GM23338 (cell line): ENCODE measurements at places on chromosomes 11 and 22.

GRCh38 chr11:117815262-117815803 is 9.2 kb downstream of the FXYD2 start:
- no peak for DNase-seq

GRCh38 chr11:129364143-129364654 is 11.4 kb upstream of the BARX2 start:
- DNase-seq = peak; percentile 95

DNA sequence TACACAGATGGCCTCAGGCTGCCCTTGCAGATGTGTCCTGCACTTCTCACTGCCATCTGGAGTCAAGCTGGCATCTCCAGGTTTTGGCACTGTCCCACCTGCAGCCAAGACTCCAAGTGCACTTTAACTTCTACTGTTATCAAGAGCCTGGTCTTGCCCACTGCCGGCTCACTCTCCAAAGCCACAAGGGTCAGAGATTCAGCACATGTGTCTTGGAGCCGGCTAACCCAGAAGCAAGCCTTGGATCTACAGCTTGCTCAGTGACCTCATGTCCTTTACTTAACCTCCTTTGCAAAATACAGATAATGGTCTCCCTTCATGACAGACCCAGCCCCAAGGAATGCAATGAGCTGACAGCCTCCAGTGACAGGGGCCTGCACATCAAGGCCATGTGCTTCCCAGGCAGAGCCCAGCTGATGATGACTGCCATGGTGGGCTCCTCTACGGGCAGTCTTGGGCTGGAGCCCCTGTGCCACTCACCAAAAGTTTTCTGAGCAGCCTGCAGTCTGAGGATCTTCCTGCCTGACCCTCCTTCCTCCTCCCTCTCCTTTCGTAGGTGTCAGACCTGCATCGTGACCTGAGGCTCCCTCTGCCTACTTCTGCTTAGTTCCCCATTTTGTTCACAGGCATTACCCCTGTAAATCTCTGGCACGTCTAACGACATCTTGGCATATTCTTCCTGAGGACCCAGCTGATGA is 9.0 kb downstream of the TP53AIP1 start:
- no peak for DNase-seq

- no peak for DNase-seq
Observed at GRCh38 chr22:30121960-30122359, 41.7 kb downstream of the HORMAD2 start.

DNA sequence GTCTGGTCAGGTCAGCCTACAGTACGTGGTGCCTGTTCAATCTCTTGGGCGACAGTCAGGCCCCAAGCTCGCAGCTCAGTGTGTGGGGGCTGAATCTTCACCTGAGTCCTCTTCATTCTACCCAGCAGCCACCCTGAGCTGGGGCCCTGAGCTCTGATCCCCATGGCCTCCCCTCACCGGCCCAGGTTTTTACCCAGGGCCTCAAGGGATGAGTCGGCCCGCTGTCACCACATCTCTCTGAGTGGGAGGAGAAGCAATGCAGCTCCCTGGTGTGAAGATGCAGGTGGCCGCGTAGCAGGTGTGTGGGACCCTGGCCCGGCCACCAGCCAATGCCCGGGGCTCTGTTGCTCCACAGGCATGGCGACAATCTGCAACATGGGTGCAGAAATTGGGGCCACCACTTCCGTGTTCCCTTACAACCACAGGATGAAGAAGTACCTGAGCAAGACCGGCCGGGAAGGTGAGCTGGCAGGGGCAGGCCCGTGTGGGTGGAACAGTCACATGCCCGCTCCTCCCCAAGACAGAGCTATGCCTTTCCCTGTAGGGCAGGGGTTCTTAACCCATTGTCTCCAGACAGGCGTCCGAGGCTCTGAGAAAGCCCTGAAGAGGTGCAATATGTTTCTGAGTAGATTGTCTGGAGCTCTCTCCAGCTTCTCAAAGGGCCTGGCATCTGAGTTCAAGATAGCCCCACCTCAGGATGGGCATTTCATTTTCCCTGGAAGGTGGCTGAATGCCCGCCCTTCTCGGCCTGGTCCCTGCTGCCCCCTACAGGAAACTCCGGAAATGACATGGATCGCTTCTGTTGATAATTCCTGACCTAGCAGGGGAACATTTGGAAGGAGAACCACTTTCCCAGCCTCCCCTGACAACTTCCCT is 26.9 kb downstream of the POLR3H start:
- DNase-seq = peak; percentile 83

GRCh38 chr11:97143463-97143862 is 753.6 kb downstream of the JRKL start:
- DNase-seq = no peak

GRCh38 chr11:80822308-80822707 is 1381.5 kb upstream of the TENM4 start:
- no peak for DNase-seq

- DNase-seq = peak; percentile 25
Observed at GRCh38 chr11:116837231-116838091, at the start of gene APOA1. TSS of gene APOA1 (minus strand) at chr11:116837622. CDS start at chr11:116837387, 235 bp downstream.

- no peak for DNase-seq
Observed at GRCh38 chr11:128405714-128406662, 181.4 kb downstream of the ETS1 start.

GRCh38 chr11:26201411-26201810 is 130.5 kb upstream of the ANO3 start:
- DNase-seq = no peak

DNA sequence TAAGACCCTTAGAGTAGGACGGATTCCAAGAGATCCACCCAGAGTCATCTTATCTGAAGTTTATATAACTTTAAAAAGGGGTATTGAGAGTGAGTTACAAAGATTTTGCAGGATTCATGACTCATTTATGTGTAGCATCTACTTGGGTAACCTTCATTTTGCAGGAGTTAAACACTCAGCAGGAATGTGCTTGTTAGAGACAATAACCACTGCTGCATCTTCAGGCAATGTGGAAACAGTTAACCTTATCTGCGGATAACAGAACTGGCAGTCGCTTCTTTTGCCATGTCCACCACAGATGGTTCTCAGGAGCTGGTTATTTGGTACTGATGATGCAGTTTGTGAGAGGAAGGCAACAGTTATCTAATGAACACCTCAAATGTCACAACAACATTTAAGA is 417.9 kb upstream of the DDI1 start:
- DNase-seq = no peak

DNA sequence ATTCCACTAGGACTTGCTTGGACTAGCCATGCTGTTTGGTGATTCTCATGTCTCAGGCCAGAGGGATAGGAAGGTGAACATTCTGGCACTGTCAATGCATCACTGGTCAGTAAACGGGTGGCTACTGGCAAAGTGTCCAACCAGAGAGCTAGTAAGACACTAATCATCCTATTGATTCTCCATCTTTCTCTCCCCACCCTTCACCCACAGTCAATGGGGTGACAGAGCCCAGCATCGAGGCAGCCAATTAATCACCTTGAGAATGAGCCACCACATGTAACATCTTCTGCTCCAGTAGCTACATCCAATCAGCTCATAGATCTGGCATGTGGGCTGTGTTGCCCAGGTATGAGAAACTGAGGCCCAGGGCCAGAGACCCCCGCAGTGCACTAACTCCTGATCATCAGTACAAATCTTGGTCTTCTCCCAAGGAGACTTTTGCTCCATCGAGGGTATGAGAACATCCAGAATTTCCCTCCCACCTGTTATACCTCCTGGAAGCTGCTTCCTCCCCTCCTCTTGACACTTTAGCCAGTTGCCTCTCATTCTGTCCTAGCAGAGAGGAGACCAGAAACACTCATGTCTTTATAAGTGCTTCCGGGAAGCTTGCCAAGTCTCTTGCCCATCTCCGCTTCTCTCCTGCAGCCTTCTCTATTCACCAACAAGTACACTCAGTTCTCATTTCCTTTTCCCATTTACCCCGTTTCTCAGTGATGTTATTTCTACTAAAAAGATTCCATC is 17.0 kb downstream of the HTR3A start:
- no peak for DNase-seq

- DNase-seq = no peak
Observed at GRCh38 chr11:64285885-64286800, 495 bp downstream of the GPR137 start.

GRCh38 chr11:24234822-24235508 is 261.9 kb upstream of the LUZP2 start:
- DNase-seq = peak; percentile 21

- no peak for DNase-seq
Observed at GRCh38 chr11:8646873-8647272, 35.6 kb downstream of the TRIM66 start.

- DNase-seq = no peak
Observed at GRCh38 chr11:43035086-43035485, 276.7 kb upstream of the API5 start.

- DNase-seq = no peak
Observed at GRCh38 chr11:3184732-3185347, 19.7 kb upstream of the OSBPL5 start.

DNA sequence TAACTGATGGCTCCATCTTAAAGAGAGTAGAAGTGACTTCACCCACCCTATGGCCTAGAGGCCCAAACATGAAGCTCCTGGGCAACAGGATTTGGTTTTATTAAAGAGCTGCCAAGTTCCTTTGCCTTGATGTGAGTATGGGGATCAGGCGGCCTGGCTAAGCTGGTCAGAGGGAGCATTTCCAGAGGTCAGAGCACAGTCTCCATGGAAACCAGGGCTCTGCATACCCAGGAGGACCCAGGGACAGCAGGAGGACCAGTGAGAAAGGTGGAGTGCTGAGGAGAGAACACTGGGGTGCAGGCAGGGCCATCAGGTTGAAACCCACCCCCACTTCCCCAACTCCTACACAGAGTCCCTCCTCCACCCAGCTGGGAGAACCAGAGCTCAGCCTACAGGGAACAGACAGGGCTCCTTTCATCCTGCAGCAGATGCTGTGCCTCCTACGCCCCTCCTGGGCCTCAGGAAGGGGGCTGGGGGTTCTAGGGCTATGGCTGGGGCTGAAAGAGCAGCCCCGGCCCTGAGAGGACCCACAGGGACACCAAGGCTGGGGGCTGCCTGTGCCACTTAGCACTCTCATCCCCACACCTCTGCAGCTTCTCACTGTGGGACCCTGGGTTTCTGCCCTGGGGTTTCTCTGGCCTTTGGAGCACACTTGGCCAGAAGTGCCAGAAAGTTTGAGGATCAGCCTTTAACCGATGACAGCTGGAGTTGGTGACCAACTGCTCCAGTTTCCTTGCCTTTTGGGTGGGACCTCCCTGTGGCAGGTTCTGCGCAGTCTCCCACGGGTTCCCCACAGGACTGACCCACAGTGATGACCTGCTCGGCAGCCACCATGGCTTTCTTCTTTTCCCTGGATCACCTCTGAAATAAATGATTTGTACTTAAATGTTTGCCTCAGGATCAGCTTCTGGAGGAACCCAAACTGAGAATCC is 13.8 kb upstream of the P2RY6 start:
- no peak for DNase-seq

- DNase-seq = peak; percentile 46
Observed at GRCh38 chr22:29998627-29999384, 81.5 kb upstream of the HORMAD2 start.

DNA sequence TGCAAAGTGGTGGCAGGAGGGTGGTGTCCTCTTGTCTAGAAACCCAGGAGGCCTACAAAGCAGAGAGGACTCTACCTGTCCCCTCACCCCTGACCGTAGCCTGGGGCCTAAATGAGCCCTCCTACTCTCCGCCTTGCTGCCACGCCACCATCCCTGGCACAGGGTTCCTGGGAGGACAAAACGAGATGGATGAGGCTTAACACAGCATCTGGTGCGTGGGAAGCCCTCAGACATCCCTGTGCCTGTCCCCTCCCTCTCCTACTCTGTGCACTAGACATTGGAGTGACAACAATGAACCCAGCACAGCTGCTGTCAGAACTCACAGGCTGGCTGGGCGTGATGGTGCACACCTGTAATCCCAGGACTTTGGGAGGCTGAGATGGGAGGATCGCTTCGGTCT is 36.4 kb upstream of the DKK3 start:
- DNase-seq = no peak

DNA sequence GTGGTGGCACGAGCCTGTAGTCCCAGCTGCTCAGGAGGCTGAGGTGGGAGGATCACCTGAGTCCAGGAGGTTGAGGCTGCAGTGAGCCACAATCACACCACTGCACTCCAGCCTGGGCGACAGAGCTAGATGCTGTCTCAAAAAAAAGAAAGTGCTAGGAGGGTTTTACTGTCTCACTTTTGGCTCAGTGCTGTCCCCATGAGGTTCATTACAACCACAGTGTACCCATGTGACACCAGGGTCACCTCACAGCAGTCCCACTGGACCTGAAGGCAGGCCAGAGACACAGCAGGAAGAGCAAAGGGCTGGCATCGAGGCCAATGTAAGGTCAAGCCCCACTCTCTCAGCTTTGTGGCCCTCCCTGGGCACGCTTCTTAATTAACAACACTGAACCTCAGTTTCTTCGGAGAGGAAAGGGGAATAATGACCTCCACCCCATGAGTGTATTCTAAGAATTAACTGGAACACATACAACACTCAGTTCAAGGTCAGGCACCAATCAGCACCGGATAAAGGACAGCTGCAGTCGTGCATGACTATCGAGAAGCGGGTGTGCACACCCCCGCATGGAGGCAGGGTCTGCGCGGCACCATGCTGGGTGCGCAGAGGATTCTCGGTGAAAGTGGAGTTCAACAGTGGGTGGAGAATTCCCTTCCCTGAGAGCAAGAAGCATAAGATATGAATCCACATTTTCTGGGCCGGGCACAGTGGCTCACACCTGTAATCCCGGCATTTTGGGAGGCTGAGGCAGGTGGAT is 30.9 kb upstream of the BAIAP2L2 start:
- DNase-seq = no peak

GRCh38 chr22:29078869-29079207 is 6.0 kb downstream of the KREMEN1 start:
- no peak for DNase-seq

DNA sequence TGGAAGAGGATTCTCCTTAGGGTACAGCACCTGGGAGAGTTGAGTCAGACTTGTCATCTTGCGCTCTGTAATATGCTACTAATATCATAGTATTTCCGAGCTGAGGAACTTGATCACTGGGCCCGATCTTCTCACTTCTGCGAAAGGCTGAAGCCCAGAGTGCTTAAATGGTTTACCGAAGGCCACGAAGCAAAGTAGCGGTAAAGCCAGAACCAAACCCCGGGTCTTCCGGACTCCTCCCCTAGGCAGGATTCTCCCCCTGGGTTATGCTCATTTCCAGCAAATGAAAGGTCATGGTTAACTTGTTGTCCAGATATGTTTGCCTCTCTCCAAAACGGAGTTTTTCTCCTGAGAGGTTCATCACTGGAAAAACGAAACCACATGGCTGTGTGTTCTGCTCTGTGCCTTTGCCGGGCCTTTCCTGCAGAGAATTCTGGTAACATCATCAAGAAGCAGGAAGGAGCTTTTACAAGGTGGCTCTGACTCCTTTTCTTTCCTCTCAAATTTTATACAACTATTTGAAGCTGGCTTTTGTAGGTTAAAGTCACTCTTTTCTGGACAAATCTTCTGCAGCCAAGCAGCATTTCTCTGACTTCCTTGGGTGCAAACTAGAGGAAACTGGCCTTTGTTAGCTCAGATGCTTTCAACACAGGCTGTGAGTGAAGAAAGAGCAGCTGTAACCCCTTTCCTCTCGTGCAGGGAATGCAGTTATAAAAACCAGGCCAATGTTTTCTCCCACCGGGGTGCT is 35.5 kb downstream of the UBASH3B start:
- peak; percentile 35 for DNase-seq
